ENCODE measurements at places on chromosomes 4 and X. TPM values are rescaled to one million over a fixed set of nuclear protein-coding genes. Genes with fewer than 3 reads are reported as not detected.

GRCh38 chr4:78057600-78058550, 752 bp downstream of the FRAS1 start:
- DNase-seq, result peak; percentile 29

- DNase-seq, result no peak
These were observed 169.2 kb downstream of the TMA16 start for GRCh38 chr4:163663454-163664225.

- peak; percentile 31 for DNase-seq
These were observed 5.9 kb downstream of the ZFYVE28 start for GRCh38 chr4:2412534-2412884.

- peak; percentile 68 for DNase-seq
These were observed 733 bp upstream of the NAA15 start for GRCh38 chr4:139300431-139301112.

DNA sequence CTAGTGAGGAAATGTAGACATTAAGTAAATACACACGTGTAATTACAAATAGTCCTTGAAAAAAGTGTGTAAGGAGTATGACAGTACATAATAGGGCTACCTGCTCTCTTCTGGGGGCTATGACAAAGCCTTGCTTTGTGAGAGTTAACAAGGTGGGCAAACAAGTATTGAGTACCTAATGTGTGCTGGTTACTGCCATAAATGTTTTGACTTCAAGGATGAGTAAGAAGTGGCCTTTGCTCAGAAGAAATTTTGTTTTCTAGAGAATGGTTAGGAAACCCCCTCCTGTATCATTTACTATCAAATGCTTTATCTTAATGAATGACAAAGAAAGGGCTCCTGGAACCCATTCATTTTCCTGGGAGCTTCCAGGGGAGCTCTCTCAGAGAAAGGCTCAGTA, 167.0 kb upstream of the CASK start:
- no peak for DNase-seq

Gene SCML2
- 0.52 TPM for total RNA-seq

Gene PAGE2B
- total RNA-seq, result not detected

Gene VSIG4
- not detected for total RNA-seq

DNA sequence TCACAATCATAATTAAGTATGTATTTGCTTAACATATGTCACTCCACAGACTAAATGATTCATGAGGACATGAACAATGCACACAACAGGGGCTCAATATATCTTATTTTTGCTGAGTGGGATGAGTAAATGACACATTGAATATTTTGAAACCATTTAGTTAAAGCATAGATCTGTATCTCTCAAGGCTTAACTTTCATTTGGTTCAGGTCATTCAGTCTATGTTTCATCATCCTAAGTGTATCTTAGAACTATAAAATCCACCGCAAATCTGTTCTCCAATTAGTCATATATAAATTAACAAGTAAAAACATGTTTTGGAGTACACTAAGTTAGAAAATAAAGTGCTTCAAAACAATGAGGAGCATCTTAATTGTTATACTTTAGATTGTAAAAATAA, 45.8 kb downstream of the AREG start:
- DNase-seq, result no peak

DNA sequence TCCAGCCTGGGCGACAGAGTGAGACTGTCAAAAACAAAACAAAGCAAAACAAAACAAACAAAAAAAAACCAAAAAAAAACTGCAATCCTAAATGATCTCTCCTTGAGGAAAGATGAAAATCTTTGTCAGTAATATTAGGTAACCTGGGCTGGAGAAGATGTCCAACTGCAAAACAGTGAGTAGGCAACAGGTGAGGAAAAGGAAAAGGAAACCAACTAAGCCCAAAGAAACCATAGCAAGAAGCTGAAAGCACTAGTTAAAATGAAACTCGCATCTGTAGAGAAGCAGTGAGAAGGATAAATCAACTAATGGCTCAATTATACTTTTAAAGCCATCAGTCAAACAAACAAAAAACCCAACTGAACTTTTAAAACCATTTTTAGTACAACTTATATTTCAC, 54.2 kb downstream of the ENOX2 start:
- DNase-seq, result no peak

Gene UGT2B11
- total RNA-seq, result not detected

Gene NOX1
- not detected for total RNA-seq

DNA sequence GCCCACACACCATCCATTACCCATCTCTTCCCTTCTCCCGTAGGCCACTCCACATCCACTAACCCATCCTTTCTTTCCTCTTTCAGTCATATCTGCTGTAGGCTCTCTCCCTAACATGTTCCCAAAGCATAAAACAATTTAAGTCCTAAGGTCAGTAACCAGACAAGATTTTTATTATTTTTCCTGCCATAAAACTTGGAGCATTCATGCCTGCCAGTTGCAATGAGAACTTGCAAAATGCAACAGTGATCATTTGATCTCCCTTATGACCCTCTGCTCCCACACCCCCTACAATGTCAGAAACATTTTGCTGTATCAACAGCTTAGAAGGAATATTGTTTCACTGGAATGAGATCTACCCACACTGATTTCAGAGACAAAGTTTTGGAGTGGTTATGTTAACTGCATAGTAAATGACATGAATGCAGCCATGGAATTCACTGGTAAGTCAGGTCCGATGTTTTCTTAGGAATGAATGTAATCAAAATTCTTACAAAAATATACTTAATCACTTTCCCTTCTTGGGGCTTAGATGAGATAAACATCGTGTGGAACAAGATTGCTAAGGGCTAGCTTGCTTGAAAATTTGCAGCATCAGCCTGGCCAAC, 5.7 kb downstream of the NIPAL1 start:
- no peak for DNase-seq

Gene ATP1B4
- total RNA-seq, result not detected

All from renal cortical epithelial cell (primary cell).